ENCODE measurements at places on chromosomes 1 and 21.

- DNase-seq: no peak
Measured at GRCh38 chr1:47325528-47325927, 8.1 kb upstream of the CMPK1 start.

DNA sequence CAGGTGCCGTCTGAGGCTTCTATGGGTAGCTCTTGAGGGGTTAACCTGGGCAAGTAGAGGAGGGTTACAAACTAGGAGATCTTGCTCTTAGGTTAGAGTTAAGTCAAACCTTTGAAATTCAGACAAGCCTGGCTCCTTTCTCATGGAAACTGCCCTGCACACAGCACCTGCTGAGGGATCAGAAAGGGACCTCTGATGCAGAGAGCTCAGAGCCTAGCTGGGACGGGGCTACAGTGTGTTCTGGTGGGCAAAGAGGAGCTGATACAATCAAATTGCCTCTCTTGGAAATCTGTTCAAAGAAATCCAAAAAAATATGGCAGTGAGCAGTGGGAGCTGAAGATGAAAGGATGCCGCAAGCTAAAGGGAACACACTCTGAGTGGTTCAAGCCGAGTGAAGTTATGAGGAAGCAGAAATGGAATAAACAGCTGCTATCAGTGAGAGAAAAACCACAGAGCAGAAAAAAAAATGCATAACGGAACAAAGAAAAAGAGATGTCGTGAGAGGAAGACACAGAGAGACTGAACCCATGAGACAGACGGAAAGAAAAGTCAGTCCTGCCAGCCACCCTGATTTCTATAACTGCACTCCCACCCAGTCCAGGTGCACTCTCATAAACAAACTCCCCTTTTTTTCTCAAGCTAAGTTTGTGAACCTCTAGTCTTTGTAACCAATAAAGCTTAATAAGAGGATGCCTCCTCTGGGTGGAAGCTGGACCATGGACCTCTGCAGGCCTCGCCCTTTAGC is 26.6 kb downstream of the PAFAH2 start:
- peak; percentile 75 for DNase-seq

GRCh38 chr1:42922687-42923366 is 35.8 kb downstream of the SLC2A1 start:
- peak; percentile 80 for DNase-seq

- no peak for DNase-seq
Measured at GRCh38 chr1:234550341-234551031, 59.5 kb downstream of the IRF2BP2 start.

DNA sequence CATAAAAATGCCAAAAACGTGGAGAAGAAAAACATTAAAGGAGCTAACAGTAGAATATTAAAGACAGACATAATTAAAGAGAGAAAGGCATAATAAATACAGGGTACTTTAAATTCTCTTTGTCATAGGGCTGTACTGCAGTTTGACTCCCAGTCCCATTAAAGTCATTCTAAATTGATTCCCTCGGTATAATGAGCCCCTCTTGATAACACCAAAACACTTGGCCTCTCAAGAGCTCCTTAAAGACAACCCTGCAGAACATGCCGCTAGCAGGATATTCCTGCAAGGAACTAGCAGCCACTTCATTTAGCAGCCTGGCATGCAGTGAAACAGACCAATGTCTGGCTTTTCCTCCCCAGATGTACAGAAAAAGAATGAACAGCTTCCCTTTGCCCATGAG is 273.8 kb upstream of the ESRRG start:
- DNase-seq: no peak

DNA sequence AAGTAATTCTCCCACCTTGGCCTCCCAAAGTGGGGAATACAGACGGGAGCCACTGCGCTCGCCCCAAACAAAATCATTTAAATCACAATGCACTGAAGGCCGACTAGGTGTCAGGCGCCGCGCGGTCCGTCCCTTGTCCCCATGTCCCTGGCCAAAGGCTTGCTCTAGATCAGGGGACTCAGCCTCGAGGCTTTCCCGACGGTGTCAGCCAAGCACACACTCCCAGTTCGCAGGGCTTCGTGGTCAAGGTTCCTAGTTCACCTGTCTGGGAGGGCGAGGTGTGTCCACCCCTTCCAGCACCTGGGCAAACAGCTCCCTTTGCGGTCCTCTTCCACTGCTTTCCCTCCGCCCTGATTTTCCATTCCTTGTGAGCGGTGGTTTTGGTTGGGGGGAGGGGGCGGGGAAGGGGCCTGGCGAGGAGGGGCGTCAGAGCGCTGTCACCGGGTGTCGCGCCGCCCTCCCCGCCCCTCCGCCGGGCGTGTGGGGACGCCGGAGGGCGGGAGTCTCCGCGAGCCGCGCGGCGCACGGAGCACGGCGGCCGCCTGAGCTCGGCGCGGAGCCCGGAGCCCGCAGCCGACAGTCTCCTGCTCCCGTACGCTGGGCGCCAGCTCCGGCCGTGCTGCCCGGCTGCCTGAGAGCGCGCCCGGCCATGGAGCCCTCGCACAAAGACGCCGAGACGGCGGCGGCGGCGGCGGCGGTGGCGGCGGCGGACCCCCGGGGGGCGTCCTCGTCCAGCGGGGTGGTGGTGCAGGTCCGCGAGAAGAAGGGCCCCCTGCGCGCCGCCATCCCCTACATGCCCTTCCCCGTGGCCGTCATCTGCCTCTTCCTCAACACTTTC is at the start of gene STUM:
Gene STUM, plus strand, starts transcription at position 509 of the 838 bp plus-strand sequence. Its CDS starts 141 bp downstream, at position 650.
- DNase-seq: peak; percentile 40

DNA sequence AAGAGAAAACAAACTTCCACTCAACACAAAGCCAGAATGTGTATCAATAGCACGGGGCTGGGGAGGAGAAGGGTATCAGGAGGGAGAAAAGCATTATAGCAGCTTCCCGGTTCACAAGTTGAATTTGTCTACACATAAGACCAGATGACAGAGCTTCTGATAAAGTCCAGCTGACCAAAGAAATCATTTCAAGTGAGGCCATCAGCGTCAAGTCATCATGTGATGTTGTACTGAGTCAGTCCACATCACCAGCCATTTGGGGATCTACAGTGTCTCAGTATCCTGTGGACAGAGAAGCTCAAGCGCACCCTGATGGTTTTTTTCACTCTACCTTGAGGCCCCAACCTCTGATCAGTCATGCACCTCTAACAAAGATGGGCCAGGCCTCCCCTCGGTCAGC is 33.0 kb downstream of the SETD4 start:
- no peak for DNase-seq

GRCh38 chr1:119462964-119463363 is 44.0 kb upstream of the HSD3B1 start:
- no peak for DNase-seq

DNA sequence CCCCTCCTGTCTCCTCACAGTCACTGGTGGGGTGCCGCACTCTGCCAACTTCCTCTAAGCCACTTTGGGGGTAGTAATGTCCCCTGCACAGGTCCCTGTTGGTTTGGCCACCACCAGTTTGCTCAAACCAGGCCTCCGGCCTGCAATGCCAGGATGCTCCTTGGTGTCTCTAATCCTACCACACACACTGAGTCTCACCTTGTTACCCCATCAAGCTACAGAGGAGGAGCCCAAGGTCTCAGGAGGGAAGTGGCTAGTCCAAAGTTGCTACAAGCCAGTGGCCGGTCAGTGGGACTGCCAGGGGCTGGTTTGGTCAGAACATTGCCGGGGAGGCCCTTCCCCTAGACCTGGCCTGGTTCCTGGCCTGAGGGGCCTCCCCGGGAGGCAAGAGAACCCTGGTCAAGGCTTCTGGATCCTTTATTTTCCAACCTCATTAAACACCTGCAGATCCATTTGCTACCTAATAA is 21.5 kb upstream of the LRP8 start:
- DNase-seq: no peak

GRCh38 chr1:21933397-21934248 is 3.5 kb downstream of the HSPG2 start:
- DNase-seq: no peak

DNA sequence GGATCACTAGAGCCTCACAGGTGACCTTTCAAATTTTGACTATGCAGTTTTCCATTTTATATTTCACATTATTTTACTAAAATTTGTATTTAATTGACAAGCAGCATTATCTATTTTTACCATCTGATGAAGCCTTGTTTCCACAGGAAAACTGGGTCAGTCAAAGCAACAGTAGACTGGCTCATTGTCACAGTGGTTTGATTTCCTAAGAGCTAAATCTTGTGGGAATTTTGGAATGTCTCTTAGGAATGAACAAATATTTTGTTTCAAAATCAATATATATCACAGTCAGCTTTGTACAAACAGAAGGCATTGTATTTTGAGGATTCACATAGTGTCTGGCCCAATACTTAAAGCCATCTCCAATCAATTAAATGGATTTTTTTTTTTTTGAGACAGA is 152.6 kb upstream of the RNPC3 start:
- no peak for DNase-seq

GRCh38 chr1:244057474-244058385 is 6.6 kb downstream of the ZBTB18 start:
- DNase-seq: no peak

GRCh38 chr21:15421947-15422346 is 307.8 kb upstream of the USP25 start:
- DNase-seq: no peak

- DNase-seq: peak; percentile 54
Measured at GRCh38 chr1:117735045-117735992, 129.5 kb downstream of the TENT5C start.

DNA sequence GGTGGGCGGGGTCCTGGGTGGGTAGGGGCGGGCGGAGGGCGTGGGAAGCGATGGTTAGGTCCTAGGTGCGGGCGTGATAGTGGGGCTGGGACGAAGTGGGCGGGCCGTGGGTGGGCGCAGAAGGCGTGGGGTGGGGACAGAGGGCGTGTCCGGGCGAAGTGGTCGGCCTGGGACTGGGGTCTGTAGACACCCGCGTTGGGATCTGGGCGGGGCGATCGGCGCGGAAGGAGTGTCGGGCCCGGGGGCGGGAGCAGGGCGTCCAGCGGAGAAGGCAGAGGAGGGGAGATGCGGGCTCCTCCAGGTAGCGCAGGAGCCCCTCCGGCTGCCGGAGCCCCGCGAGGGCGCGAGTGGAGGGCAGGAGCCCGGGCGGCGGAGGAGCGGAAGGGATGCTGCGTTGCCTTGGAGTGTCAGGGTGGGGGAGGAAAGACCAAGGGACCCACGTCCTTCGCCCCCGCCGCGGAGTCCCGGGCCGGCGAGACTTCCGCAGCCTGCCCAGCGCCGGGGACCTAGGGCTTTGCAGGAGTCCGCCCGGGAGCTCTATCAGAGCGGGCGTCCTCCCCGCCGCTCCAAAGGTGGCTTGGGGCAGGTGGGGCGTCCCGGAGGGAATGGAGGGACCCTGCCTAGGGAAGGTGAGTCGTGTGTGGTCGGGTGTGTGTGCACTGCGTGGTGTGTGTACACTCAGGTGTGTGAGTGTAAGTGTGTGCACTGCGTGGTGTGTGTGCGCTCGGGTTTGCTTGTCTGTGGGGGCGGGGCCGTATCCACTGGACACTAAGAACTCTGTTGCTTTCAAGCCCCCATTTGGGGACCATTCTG is 27.0 kb upstream of the PRSS38 start:
- DNase-seq: peak; percentile 46

DNA sequence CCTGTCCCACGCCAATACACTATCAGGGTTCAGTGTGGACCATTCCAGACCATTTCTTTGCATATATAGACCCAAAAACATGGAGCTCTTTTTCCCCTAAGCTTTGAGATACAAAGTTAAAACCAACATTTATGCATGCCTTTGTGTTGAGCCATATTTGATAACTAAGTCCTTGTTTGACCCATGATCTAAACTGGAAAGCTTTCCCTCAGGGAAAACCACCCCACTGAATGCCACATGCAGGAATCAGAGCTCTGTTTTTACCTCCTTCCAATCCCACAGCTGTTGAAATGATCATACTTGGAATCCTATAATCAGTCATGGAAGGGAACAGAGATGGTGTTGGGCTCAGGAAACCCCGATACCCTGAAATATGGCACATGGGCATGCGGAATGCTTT is 14.8 kb upstream of the SLC45A1 start:
- DNase-seq: no peak

DNA sequence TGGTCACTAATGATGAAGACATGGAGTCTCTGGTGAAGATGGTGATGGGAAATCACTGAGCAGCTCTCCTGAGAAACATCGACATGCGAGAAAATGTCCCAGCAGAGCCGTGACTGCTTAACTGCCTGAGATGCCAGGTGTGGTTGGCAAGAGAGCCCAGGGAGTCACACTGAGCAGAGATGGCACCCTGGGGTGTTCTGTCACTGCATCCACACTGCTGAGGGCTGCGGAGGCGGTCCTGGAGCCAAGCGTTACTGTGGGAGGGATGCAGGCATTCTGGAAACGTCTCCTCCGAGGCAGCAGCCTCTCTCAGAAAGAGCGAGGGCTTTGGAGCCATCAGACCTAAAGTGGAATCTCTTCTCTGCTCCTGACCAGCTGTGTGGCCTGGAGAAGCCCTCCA is 57.2 kb downstream of the EPHB2 start:
- no peak for DNase-seq

DNA sequence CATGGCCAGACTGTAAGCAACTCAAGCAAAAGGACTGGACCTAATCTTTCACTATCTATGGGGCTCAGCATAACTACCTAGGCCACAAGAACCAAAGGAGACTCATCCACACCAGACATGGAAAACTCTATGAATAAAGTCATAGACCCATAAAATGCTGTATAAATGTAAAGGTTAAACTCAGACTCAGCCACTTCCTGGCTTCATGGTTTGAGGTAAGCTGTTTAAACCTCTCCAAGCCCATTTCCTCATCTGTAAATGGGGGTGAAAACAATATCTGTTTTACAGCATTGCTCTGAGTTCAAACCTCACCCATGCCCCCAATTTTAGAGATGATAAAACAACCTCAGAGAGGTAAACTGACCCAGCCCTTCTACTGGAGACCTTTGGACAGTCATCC is 4.0 kb upstream of the SMIM12 start:
- no peak for DNase-seq

DNA sequence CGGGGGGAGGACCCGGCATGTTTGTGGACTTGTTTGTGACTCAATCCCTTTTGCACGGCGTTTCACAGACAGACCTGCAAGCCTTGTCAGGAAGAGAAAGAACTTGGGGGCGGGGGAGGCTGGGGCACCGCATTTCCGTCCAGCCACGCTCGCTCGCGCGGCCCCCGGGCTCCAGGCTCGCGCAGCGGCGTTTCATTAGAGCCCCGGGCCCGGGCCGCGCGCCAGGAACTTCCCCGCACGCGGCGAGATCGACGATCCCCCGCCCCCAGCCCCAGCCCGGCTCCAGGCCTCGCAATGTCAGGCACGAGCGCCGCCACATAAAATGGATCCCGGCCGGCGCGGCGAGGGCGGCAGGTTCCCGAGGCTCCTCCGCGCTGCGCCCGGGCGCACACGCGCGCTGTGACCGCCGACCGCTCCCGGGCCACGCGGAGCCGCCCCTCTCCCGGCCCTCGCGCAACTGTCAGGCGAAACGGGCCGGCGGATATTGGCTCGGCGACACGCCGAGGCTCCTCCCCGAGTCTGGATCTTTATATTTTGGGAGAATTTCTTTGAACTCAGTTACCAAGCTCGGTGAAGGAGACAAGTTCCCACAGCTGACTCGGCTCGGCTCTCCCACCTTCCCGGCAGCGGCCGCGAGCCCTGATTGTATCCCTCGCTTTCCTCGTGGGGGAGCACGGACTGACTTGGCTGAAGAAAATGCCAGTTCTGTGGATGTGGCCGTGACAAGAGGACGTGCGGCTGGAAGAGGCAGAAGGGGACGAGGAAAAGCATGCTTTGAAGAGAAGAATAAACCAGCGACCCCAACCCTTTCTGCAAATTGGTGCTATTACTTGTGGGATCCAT is at the start of gene KIF26B:
Gene KIF26B, plus strand, starts transcription at position 557 of the 843 bp plus-strand sequence. CDS start 440 bp downstream, outside the sequence.
- peak; percentile 72 for DNase-seq

- no peak for DNase-seq
Measured at GRCh38 chr1:97159342-97159741, 437.8 kb downstream of the PTBP2 start.
